ENCODE measurements at places on chromosomes 12 and 14.

DNA sequence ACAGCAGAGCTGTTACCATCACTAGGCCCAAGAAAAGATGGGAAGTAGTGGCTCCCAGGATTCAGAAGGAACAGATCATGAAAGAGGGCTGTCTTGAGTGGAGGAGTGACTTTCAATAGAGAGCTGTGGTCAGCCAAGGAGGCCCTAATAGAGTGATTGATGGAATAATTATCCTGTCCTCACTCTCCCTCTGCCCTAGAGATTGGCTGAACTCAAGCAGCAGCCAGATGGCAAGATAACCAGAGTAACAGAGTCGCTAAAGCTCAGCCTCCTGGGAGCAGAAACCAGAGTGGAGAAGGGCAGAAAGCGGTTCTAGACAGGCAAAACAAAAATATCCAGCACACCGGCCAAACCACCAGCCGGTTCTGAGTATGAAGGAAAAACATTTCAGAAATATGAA, 23.1 kb downstream of the GMFB start:
- no peak for DNase-seq

GRCh38 chr12:45928309-45928708, 62.1 kb downstream of the SCAF11 start:
- DNase-seq = no peak

- no peak for DNase-seq
Measured at GRCh38 chr14:57295239-57295638, 26.5 kb downstream of the AP5M1 start.

DNA sequence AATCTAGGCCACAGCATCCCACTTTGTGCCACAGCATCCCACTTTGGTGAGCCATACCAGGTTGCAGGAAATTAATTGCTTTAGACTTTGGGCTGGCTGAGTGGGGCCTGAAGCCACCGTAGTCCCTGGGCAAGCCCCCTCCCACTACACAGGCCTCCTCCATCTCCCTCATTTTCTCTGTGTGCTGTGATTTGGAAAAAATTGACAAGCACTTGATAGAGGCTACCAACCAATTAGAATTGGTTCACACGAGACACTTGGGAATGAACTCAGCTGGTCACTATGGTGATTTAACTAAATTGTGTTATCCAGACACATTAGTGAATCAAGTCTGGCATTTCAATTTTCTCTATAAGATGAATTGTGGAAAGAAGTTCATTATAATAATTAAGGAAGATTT, 481.1 kb downstream of the DIO2 start:
- no peak for DNase-seq

DNA sequence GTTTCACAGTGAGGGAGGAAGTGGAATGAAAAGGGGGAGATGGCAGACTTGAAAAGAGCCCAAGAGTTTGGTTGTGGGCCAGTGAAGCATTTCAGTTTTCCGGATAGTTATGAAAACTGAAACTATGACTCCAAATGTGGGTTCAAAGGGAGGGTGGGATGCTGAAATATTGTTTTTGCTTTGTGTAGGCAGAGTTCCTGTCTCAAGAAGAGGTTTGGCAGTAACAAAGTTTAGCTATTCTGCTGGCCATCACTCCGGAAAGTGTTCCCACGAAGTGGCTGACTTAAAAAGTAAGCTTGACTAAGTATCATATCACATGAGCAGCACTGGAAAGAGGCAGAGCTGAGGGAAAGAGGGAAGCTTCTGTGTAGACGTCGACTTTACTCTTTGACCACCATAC, 85.2 kb downstream of the CAND1 start:
- no peak for DNase-seq

GRCh38 chr14:32656601-32657000, 282.1 kb upstream of the NPAS3 start:
- DNase-seq = no peak

DNA sequence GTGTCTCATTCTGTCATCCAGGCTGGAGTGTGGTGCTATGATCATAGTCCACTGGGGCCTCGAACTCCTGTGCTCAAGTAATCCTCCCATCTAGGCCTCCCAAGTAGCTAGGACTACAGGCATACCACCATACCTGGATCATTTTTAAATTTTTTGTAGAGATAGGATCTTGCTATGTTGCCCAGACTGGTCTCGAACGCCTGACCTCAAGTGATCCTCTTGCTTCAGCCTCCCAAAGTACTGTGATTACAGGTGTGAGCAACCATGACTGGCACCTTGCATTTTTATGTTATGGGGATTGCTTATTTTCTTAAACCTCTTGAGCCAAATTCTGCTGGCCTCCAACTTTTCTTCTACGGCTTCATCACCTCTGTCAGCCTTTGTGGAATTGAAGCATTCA, 26.9 kb downstream of the PRORP start:
- no peak for DNase-seq

- DNase-seq = no peak
Measured at GRCh38 chr12:24287963-24288362, 338.5 kb upstream of the SOX5 start.

DNA sequence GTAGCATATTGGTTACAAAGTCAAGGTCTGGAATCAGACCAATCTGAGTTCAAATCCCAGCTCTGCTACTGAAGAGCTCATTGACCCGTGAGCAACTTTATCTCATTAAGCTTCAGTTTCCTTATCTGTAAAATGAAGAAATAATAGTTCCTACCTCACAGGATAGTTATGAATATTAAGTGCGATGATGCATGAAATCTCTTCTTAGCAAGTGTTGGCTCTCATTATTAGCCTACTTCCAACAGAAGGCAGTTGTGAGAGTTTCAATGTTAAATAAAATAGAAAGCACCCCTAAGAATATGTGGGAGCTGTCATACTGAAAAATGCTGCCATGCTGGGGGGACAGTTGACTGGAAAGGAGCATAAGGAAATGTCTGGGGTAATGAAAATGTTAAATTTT, 39.0 kb upstream of the ITPR2 start:
- no peak for DNase-seq

All from omental fat pad (tissue), 4 donors.